ENCODE measurements at places on chromosomes 12 and 14.

DNA sequence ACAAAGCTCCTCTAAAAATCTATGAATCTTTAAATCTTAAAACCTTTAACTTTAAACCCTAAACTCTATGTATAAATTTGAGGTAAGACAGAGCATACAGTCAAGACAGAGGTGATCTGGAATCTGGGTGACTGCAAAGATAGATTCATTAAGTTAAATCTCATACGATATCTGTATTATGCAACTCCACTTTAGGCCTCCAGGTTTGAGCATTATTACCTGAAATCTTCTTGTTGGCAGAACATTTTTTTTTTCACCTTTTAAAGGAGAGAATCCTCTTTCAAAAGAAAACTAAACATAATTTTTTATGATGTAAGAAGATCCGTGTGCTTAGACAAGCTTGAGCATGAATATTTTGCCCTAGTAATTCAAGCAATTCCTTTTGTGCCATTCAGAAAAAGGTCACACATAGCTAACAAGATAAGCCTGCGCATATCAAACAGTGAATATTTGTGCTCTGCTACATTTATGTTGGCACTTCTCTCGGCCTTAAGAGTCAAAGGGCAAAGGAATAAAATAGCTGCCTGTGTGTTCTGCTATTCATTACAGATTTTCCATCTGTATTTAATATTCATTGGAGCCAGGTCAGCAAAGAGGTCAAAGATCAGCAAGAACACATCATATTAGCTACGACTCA is 163.3 kb downstream of the TMTC3 start:
- no peak for DNase-seq

DNA sequence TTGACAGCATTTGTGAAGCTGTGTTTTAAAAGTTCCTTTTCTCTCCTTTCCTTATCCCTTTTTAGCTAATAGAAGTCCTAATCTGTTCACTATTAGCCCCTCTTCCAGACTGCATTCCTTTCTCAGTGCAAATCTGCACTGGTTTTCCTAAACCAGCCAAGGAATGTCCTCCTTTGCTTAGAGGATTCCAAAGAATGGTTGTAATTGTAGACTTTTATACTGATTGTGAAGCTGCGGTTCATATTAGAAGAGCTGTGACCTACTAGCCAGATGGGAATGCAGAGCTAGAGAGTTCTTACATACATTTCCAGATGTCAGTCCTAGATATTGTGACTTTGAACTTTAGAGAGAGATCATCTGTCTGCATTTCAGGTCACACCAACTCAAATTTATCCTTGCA is 79.8 kb downstream of the MYRFL start:
- DNase-seq, result no peak

DNA sequence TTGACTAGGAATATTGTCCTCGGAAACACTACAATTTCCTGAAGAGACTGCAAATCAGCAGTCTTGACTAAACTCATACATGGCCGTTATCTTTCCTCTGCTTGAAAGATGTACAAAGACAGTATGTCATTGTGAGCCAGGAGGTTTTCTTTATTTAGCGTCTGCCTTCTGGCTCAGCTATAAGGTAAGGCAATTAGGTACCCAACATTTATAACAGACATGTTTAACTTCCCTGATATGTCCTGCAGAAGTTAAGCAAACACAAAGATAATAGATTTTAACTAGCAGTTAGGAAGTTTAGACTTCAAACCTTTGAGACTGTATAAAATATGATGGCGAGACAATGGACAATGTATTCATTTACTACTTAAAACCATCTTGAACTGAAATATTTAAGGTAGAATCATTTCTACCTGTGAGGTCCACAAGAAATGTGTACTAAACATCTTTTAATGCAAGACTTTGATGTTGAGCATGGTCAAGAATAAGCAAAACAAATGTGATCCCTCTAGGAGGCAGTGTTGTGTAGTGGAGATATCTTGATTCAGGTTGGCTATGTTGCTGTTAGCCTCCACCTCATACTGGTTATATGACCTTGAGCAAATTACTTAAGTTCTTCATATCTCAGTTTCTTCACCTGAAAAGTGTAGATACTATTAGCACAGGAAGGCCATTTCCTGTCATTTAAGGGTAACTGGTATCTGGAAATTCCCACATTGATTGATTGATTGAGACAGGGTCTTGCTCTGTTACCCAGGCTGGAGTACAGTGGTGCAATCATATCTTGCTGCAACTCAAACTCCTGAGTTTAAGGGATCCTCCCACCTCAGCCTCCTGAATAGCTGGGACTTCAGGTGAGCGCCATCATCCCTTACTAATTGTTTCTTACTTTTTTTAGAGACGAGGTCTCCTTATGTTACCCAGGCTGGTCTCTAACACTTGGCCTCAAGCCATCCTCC is 96.3 kb upstream of the EEA1 start:
- no peak for DNase-seq

DNA sequence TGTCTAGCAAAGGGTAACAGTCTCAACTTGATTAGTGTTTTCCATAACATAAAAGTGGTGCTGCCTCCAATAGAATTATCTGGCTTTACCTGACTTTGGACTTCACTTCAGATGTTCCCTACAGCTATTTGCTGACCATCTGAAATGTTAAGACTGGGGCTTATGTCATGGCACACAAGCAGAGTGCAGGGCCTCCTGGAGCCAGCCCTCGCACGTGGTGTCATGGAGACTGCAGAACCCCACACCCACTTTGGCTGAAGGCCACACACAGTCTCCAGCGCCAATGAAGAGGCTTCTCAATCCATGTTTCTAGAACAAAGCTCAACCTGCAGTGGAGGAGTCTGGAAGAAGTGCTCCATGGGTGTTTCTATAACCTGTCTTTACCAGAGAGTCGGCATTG is 169.6 kb upstream of the FRMD6 start:
- DNase-seq, result no peak

GRCh38 chr14:24298892-24299254 is 707 bp downstream of the DHRS1 start:
- DNase-seq, result no peak

- DNase-seq, result peak; percentile 71
These were observed at the start of gene ARHGDIB for GRCh38 chr12:14961466-14962152. Gene ARHGDIB (minus strand): TSS chr12:14961601. CDS start chr12:14950712, 10,889 bp downstream.

DNA sequence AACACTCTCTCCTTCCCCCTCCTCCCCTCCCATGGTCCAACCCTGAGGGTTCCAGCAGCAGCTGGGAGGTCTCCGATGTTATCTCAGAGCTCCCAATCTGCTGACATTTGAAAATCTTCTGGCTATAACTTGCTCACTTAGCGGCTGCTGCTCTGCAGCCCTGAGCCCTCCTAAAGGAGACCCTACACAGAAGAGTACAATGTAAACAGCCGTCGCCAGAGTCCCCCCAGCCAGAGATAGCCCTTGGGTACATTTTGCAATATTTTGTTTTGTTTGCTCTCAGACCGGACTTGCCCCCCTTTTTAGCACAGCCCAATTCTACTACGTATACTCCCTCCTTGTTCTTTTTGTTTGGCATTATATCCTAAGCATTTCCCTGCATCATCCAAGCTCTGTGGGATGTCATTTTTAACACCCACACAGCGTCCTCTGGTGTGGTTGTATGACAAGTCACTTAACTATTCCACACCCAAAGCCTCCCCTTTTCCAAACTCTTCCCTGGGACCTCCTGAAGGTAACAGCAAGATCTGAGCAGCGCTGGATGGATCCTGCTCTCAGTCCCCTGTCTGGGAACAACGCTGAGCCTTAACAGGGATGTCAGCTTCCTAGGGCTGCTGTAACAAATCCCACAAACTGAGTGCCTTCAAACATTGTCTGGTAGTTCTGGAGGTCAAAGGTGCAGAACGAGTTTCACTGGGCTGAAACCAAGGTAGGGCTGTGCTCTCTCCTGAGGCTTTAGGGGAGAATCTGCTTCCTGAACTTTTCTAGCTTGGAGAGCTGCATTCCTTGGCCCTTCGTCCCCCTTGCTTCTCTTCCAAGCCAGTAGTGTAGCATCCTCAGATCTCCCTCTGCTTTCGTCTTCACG is 25.3 kb upstream of the TCL1B start:
- no peak for DNase-seq

DNA sequence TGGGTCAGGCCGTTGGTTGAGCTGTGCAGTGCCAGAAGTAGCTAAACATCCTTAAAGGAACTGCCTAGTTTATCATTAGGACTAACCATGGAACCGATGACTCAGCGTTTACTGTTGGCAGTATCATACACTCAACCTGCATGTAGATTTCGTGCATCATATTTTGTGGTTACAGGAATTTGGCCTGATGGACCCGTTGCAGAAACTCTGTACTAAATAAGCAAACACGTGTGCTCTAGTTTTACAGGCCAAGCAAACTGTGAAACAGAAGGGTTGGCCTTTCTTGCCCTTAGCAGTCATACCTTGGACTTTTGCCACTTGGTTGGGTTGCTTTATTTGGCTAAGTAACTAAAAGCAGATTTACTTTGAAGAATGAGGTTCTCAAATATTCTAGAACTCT is 35.6 kb downstream of the DGLUCY start:
- DNase-seq, result no peak

GRCh38 chr14:90115780-90116179 is 54.0 kb downstream of the KCNK13 start:
- no peak for DNase-seq

GRCh38 chr12:101877806-101878242 is 444 bp downstream of the DRAM1 start:
- DNase-seq, result no peak

- no peak for DNase-seq
These were observed 53.8 kb downstream of the SETD3 start for GRCh38 chr14:99426813-99427346.

GRCh38 chr12:27343255-27344000 is 10.8 kb downstream of the BMAL2 start:
- DNase-seq, result no peak

DNA sequence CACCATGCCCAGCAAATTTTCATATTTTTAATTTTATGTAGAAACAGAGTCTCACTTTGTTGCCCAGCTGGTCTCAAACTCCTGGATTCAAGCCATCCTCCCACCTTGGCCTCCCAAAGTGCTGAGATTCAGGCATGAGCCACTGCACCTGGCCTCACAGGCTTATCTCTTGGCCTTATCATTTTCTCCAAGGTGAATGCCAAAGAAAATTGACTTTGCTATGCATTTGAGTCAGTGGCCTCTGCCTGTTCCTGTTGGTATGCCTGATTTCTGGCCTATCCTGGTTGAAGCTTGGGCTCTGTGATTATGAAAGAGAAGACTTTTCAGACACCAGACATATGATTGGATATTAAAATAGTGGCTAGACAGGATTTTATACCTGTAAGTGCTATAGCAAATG is 34.2 kb downstream of the MANSC1 start:
- DNase-seq, result no peak

GRCh38 chr12:12540261-12541013 is 22.2 kb downstream of the DUSP16 start:
- DNase-seq, result no peak

GRCh38 chr12:53596920-53597363 is 29.2 kb downstream of the ATF7 start:
- no peak for DNase-seq

DNA sequence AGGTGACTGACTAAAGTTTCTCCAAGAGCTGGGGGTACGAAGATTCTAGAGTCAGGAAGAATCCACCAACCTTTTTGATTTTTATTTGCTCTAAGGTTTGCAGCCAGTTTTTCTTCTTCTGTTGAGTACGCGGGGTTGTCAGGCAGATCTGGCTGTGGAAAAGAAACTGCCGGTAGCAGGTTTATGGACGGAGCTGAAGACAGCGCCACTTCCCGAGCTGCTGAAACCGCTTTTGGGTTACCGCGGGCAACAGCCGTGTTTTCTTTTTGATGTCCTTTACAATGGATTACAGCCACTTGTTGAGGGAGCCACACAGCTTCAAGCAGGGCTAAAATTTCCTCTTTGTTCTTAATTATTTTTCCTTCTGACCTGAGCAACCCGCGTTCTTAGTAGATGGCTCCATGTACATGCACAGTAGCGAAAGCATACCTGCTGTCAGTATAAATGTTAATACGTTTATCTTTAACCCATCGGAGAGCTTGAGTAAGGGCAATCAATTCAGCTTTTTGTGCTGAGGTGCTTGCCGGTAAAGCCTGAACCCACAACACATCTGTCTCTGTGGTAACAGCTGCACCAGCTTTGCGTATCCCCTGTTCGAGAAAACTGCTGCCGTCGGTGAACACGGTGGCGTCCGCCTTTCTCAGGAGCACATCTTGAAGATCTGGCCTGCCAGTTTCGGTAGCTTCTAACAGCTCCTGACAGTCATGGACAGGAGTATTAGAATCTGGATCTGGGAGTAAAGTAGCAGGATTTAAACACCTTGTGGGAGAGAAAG is 674.3 kb downstream of the TMEM121 start:
- DNase-seq, result peak; percentile 12

DNA sequence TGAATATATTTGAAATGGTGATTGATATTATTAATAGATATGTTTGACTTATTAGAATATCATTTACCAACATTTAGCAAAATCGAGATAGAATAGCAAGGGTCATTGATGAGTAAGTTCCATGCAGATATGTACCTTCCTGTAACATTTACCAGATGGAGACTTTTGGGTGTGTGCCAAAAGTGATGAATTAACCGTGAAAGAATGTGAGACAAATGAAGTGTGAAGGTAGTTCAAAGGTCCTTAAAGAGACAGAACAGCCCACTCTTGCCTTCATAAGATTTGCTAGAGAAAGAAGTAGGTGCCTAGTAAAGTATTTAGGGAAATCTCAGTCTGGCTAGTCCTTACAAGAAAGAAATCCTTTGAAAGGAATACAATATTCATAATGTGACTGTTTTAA is 45.5 kb downstream of the FGD4 start:
- no peak for DNase-seq

- no peak for DNase-seq
These were observed 172.3 kb upstream of the PTPRQ start for GRCh38 chr12:80271780-80272179.

DNA sequence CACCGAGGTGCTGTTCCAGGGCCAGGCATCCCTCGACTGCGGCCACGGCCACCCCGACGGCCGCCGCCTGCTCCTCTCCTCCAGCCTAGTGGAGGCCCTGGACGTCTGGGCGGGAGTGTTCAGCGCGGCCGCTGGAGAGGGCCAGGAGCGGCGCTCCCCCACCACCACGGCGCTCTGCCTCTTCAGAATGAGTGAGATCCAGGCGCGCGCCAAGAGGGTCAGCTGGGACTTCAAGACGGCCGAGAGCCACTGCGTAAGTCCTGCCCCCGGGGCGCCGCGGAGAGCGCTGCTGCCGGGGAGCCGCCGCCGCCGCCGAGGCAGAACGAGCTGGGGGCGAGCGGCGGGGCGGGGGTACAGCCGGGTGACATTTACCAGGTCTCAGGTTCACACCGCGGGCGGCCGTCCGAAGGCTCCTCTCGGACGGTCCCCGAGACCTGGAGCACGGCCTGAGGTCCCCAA is 1.4 kb downstream of the PLXNC1 start:
- no peak for DNase-seq

- DNase-seq, result no peak
These were observed 17.2 kb downstream of the MAP3K12 start for GRCh38 chr12:53481939-53482586.
